ENCODE measurements at places on chromosomes 1 and 21.

GRCh38 chr1:154400381-154400801, 4.8 kb upstream of the IL6R start:
- DNase-seq = no peak

GRCh38 chr21:21000591-21001175, 2.5 kb downstream of the NCAM2 start:
- peak; percentile 6 for DNase-seq

DNA sequence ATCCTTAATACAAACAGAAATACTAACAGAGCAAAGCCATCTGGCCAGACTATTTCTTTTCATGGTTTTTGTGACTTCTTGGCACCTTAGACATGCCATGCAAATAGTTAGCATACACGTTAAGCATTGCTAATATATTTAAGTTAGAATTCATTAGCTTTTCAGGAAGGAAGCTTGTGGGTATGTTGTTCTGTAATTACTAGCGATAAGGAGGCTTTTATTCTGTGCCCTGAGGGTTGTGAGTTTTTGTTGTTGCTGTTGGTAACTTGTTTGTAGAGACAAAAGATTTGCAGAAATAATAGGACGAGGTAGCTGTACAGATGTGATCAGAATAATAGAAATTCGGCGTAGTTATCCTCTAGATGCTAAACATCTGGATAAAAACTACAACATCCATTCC, 305.3 kb downstream of the TM2D1 start:
- no peak for DNase-seq

DNA sequence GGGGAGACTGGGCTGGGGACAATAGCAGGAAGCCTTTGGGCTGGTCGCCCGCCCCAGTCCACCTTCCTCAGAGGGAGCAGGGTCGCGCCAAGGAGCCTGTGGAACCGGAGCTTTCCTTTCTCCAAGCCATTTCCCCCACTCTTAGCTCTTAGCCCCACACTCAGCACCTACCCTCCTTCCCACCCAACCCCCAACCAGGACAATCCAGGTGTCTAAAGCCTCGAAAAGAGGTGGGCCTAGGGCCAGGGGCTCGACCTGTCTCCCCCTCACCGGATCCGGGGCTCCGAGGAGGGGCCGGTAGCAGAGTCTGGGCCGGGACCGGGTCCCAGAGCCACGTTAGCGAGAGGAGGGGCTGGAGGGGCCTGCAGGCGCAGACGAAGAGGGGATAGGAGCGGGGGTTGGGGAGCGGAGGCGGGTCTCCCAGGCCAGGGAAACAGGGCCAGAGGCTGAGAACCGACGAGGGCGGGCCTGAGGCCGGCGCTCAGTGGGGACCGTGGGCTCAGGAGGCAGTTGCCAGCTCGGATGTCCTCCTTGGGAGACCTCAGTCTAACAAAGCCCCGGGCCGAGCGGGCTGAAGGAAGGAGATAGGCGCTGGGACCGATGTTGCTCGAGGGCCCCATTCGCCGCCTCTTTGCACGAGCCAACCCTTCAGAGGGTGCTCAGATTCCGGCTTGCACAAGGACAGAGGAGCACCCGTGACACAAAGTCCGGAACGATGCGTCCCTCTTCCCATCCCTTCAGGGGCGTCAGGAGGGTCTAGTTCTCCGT, 943 bp downstream of the SEMA6C start:
- DNase-seq = no peak

- DNase-seq = no peak
Measured at GRCh38 chr1:25355841-25356395, 17.8 kb downstream of the TMEM50A start.

DNA sequence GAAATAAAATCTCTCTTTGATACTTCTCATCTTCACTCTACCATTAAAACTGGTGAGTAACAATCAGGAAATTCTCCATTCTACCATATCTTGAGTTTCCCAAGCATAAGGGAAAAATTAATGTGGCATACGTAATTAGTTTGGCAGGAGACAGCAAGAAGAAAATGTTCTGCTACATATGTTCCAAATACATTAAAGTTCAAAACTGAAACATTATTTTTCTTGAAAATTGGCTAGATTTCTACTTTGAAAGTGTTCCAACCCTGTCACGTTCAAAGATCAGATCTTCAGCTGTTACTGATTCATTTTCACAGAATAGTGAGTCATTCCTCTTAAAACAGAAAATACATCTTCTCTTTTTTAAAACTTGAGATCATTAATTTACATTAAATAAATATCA, 48.5 kb downstream of the PIGK start:
- DNase-seq = no peak

DNA sequence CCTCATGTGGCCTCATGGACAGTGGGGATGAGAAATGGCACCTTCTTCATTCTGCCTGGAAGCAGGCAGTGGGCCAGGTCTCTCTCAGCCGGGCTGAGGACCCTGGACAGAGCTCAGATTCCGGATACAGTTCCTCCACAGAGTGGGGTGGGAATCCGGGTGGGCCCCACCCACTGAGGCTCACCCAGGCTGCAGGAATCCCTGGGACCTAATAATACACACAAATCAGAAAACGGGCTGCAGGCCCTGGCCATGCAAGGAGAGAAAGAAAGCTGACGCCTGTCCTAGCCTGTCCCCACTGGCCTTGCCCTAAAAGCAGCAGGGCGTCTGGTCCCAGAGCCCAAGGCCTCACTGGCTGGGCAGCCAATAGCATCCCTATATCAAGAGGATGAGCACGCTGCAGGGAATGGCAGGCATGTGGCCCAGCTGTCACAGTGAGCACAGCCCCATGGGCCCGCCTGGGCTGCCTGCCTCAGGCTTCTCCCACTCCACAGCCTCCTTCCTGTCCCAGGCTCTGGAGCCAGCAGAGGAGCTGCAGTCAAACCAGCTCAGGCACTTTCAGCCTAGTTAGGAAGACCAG, 25.3 kb downstream of the ACTA1 start:
- peak; percentile 80 for DNase-seq

GRCh38 chr1:43824795-43825194, 108.8 kb upstream of the ARTN start:
- DNase-seq = no peak

- DNase-seq = peak; percentile 95
Measured at GRCh38 chr1:161172776-161173376, 4.4 kb downstream of the B4GALT3 start.

DNA sequence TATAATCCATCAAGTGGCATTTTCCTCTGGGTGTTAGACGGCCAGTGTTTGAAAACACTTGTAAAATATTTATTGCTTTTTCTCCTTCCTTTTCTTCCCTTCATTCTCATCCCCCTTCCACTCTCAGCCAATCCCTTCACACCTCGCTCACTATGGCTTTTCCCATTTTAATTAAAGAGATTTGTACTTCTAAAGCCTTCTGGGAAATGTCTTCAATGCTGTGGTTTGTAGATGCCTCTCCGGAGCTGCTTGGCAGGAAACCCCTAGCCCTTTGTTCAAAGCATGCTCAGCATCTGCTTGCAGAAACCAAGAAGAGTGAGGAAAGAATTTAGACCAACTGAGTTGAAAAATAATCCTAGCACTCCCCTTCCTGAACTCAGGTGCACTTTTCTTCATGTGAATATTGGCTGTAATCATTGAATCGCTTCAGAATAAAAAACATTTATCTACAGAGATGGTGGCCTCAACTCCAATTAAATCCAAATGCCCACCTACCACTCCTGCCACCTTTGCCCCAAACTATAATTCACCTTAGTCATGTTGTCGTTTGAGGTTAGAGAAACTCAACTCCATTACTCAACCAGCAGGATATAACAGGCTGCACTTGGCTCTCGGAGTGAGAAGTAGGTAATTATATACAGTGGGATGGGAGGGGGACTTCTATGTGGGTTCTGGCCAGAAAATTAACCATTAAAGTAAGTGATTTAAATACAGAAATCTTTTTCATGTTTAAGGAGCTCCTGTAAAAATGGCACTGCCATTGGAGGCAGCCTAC, 659.4 kb upstream of the CAMK1G start:
- peak; percentile 13 for DNase-seq

DNA sequence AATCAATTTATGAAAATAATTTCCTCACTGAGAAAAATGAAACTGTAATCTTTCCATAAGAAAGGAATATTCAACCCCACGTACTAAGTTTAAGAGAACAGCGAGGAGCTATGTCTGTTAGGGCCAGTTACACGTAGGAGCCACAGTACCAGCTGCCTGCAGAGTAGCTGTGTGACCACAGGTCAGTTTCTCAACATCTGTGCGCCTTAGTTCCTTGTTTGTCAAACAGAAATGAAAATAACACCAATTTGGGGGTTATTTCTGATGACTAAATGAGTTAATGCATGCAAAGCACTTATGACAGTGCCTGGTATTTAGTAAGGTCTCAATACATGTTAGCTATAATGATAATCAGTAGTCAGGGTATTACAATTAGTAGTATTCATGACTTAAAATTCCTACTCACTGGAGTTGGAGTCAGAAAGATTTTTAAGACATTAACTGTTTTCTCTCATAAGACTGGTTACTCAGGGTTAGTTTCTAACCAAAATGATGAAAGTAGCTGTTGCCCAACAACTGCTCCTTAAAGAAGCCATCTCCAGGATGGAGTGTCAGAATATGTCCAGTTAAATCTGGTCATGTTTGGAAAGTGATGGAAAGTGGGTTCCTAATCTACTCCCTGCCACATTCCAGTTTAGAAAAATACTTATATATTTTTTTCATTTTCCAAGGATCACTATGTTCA, 85.8 kb upstream of the ZNF648 start:
- no peak for DNase-seq

- DNase-seq = no peak
Measured at GRCh38 chr1:55380355-55380970, 165.3 kb upstream of the USP24 start.

DNA sequence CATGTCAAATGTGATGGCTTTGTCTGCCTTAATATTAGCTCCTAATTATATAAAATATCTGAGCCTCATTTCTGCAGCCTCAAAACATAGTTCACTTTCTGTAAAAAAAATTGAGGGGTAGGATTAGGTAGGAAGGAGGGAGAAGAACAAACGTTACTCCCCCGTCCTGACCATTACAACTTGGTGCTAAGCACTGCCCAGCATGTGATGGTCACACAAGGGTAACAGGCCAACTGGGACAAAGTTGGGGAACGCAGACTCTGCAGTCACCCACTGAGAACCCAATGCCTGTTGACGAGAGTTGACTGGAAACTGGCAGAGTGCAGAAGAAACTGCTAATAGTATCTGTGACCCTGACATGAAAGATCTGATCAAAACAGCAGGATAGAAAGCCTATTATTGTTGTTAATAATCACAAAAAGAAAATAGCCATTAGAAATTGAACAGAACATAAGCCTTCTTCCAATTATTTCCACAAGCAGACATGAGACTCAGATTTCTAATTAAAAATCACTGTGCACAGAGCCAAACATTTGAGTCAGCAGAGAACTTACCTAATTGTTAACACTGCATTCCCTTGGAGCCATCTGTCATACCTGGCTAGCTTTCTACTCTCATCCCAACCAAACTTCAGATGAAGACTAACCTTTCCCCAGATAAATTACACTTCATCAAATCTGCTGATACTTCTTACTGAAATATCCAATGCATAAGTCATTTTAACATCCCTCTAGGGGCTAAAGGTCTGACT, 5.5 kb downstream of the SORT1 start:
- DNase-seq = no peak

DNA sequence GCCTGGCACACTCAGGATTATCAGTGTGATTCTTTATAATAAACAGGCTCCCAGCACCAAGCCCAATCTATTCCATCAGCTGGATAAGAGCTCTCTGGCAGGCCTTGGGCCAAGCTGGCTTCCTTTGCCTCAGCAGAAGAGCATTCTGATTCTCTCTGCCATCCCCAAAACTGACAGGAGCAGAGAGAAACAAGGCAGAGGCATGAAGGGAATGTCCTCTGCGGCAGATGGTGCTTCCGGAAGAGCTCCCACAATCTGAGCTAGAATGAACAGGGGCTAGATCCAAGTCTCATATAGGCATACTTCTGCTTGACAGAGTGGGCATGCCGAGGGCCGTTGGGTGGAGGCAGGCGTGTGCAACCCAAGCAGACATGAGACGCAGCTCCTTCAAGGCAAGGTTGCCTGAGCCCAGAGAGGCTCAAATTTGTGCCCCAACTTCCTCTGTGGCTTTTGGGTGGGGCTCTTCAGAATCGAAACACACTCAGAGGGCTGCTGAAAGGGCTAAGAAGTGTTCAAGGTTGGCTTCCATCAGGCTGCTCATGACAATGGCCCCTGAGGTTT, 4.0 kb downstream of the CAPN2 start:
- no peak for DNase-seq

DNA sequence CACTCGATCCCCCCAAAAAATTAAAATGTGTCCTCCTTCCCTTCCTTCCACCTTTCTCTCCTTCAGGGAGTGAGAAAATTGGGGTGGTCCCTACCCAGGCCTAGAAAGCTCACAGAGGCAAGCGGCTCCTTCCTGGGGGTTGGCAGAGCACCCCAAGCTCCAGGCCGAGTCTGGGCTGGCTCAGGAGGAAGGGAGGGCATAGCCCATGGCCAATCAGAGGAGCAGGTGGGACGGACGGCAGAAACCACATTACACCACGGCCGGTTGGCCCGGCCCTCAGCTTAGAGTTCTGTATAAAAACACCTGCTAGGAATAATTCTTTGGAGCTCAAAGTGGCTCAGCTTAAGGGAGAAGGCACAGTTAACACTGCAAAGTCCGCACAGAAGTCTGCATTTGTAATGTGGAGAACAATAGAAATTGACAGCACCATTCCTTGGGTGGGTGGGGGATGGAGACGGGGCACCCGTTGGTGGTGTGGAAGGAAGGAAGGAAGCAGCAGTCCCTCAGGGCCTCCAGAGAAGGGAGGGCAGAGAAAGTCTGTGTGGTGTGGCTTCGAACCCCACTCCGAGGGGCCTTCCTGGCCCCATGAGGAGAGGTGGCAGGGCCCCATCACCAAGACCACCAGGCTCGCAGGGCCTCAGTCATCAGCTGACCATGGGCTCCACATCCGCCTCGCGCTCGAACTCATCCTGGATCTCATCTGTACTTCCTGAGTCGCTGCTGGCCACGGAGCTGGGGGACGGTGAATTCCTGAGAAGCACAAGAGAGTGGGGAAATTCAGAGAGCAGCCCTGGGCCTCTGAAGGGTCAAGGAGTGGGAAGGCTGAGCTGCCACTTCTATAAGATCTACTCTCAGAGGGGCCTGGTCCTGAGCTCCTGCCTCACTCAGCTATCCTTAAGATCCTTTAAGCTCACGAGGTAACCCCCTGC, 5.8 kb upstream of the ALDH4A1 start:
- peak; percentile 76 for DNase-seq

GRCh38 chr1:154456631-154457030, 45.4 kb upstream of the TDRD10 start:
- no peak for DNase-seq

GRCh38 chr1:229407206-229408026, 26.5 kb downstream of the ACTA1 start:
- DNase-seq = peak; percentile 70

- no peak for DNase-seq
Measured at GRCh38 chr1:34587761-34588160, 167.1 kb upstream of the GJB5 start.
